NCI-H2171 (cell line): ENCODE measurements at places on chromosomes 11 and 22.

GRCh38 chr11:34640050-34640923 lies 19.4 kb downstream of the EHF start:
- no peak for DNase-seq

DNA sequence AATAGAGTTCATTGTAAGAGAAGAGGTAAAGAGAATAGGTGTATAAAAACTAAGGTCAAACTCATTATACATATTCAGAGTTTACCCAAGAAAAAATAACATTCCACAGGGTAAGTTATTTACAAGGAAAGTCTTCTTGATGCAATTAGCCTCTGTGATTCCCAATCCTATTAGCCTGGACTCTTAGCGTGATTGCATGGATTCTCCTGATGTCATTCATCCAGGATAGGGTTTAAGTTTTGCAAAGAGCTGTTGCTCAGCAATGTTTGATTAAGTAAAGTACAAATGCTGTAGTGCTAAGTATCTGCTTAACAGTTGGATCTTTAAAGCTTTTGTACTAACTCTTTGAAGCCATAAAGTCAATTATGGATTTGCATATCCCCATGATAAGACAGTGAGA lies 767.8 kb upstream of the LUZP2 start:
- DNase-seq: no peak

GRCh38 chr11:130514851-130515250 lies 66.4 kb downstream of the ADAMTS15 start:
- DNase-seq: no peak

DNA sequence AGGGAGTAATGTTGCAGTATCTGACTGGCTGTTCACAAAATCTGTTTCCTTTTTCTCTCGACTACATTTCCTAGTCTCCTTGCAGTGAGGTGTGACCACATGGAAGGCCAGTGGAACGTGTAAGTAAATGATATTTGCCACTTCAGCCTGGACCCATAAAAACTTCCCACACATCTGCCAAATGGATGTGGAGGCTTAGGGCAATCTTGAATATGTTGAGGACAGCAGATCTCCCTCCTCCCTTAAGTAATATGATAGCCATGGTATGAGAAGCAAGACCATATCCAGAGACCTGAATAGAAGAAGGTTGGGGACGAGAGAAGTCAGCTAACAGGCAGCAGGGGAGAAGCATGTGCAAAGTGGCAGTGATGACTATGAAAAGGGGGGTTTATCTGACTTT lies 33.0 kb upstream of the C11orf87 start:
- DNase-seq: no peak

DNA sequence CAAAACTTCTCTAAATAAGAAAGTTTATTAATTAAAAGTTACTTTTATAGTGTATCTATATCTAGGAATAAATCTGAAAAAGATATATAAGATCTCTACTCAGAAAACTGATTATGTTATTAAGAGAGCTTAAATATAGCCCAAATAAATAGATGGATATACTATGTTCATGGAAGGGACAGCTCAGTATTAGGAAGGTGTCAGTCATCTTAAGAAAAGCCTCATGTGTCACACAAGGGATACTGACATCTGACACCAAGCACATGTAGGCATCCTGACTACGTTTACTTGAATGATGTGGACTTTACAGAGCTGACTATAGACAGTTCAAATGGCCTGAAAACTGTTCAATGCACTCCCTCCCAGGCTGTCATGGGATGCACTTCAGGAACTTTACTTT lies 19.3 kb downstream of the PPARA start:
- DNase-seq: no peak

GRCh38 chr11:63870351-63871140 lies 31.6 kb downstream of the MARK2 start:
- no peak for DNase-seq
